ENCODE measurements at places on chromosomes 12 and 14. TPM values are rescaled to one million over a fixed set of nuclear protein-coding genes. Genes with fewer than 3 reads are reported as not detected.

KRT73 gene
- not detected for total RNA-seq

STYK1 gene
- total RNA-seq, result 19.5 TPM

OR11H7 gene
- not detected for total RNA-seq

HOXC5 gene
- not detected for total RNA-seq

CD69 gene
- 0.28 TPM for total RNA-seq

NPFF gene
- not detected for total RNA-seq

SERPINA5 gene
- 1.2 TPM for total RNA-seq

SERPINA10 gene
- not detected for total RNA-seq

SPTSSA gene
- total RNA-seq, result 12.3 TPM

FAM90A1 gene
- not detected for total RNA-seq

C3AR1 gene
- total RNA-seq, result 0.28 TPM

PCED1B gene
- total RNA-seq, result 0.45 TPM

Measured in endothelial cell of coronary artery (primary cell).